ENCODE measurements at places on chromosomes 11 and 22.
A peak's percentile ranks its signal among the peaks of the same experiment; 100 is the strongest.

- DNase-seq = peak; percentile 31
These were observed 1.4 kb downstream of the KCNC1 start for GRCh38 chr11:17735818-17736578.

GRCh38 chr22:46754110-46754799 lies 8.2 kb upstream of the TBC1D22A start:
- DNase-seq = no peak

- no peak for DNase-seq
These were observed 8.2 kb downstream of the KIF18A start for GRCh38 chr11:28099715-28100114.

DNA sequence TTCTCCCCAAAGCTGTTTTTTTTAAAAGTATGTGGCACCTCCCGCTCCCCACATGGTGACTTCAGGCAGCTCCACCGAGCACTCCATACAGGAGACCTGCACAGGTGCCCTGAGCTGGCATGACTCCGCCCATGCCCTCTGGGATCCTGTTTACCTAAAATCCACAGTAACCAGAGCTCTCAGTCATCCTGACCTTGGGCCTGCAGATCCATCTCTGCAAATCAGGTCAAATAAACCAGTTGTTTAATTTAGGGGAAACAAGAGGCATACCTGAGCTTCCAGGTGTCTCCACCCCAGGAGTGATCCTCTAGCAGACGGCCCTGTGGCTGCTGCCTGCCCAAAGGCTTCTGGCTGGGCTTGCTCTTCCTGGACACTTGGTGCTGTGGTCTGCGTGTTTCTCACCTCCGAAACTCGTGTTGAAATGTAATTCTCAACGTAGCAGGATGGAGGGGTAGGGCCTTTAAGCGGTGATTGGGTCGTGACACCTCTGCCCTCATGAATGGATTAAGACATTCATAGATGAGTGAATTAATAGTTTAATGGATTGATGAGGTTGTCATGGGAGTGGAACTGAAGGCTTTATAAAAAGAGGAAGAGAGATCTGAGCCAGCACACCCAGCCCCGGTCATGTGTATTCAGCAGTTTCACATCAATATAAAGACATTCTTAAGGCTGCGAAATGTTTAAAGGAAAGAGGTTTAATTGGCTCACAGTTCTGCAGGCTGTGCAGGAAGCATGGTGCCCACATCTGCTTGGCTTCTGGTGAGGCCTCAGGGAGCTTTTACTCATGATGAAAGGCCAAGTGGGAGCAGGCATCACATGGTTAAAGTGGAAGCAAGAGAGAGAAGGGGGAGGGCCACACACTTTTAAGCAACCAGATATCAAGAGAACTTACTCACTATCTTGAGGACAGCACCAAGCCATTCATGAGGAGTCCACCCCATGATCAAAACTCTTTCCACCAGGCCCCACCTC lies 34.1 kb downstream of the LINC01488 start:
- DNase-seq = no peak

DNA sequence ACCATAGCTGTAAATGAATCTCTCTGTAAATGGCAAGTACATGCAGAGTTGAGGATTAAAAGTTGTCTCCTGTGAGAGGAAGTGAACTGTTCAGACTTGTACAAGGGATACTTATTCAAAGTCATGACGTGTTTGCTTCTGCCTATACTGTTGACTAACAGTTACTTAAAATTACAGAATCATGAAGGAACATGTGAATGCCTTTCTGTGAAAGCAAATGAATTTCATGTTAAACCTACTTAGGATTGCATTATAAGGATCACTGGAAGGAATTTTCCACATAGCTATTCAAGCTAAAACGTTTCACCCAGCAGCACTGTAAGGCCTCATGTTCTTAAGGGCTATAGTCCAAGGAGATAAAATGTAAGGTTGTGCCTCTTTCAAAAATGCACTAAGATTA lies 93.4 kb upstream of the BIRC3 start:
- DNase-seq = no peak

- DNase-seq = no peak
These were observed 47.0 kb downstream of the PACSIN2 start for GRCh38 chr22:42967933-42968332.

GRCh38 chr22:26849575-26849974 lies 192.2 kb downstream of the MIAT start:
- DNase-seq = no peak

DNA sequence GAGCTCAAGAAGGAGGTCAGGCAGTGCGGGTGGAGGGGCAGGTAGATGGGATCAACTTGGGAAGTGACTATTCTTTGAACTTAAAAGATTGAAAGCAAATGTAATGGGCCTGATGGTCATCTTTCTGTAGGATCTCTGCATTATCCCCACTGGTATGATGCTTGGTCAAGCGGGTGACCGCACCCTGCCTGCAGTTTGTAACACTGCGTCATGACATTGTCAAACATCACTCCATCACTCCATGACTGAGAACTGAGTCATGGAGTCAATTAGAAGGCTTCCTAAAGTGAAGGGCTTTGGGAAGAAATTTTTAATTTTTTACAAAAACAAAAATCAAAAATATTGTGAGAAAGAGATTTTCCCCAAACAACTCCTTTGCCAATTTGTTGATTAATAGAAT lies 62.4 kb upstream of the BMAL1 start:
- no peak for DNase-seq

GRCh38 chr11:103035791-103036434 lies 56.0 kb downstream of the DCUN1D5 start:
- no peak for DNase-seq

DNA sequence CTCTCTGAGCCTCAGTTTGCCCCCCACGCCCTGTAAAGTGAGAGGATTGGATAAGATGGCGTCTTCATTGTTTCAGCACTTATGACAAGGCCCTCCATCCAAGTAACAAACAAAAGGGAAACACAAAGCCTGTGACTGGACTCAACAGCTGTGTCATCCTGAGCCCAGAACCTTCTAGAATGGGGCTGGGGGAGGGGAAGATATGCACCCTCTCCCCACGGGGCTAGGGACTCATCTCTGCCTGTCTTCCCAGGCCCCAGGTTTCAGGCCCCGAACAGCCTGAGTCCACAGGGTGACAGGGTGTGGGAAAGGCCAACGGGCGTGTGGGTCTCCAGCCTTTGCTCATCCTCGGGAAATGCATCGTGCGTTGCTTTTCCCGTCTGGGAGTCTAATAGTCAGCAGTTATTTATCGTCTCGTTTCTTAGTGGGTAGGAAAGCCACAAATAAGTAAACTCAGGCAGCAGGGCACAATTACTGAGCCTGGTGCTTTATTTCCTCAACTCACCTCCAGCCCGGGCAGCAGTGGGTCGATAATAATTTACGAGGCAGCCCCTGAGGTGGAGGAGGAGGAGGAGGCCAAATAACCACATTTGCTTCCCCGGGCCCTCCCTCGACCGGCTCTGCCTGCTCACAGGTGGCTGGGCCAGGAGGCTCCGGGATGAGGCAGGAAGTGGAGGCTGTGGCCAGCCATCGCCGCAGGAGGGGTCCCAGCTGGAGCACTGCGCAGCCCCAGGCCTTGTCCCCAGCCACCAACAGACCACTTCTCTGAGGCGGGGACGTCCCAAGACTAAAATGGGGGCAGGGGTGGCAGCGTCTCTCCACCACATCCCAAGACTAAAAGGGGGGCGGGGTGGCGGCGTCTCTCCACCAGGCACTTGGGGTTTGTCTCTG lies 54.4 kb downstream of the FLRT1 start:
- no peak for DNase-seq

DNA sequence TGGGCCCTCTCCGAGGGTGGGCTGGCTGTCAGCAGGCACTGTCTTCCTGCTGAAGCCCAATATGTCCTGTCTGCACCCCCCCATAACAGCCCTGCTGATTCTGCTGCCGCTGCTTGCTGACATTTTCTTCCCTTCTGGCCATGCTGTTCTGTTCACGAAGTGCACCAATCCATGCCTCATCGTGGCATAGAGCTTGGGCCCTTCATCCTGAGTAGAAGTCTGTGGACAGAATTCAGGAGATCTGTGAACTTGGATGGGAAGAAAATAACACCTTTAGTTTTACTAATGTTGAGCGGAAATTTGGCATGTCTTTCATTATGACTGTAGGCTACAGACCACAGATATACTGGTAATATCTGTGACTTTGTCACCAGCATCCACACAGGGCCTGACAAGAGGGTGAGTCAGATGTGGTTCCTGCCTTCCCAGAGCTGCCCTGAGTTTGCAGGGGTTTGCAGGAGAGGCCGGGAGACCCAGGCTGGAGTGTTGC lies 14.1 kb upstream of the KIAA0930 start:
- DNase-seq = no peak

DNA sequence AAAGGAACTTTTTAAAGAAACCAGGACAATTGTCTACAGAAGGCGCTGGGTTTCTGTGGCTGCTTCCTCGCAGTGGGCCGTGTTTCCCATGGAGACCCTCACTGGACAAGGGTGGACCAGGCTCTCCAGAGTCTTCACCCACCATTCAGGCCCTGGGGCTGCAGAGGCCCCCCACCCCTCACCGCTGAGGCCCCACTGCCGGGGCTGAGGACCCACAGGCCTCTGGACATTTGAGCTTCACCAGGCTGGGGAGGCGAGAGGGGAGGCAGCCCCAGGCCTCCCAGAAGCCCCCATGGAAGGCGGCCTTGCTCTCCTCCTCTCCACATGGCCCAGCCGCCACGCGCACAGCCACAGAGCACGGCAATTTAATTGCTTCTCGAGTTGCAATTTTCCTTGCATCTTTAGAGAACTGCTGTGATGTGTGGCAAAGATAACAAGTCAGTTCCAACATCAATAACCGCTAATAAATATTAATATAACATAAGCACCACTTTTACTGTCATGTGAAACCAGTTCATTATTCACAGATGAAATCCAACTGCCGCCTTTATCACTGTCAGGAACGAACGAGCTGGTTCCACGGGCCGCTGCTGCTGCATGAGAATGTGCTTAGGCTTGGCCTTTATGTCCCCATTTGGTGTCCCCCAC lies 81.0 kb downstream of the PHF21B start:
- no peak for DNase-seq

- DNase-seq = no peak
These were observed 131.5 kb upstream of the MPPED2 start for GRCh38 chr11:30717641-30718040.

DNA sequence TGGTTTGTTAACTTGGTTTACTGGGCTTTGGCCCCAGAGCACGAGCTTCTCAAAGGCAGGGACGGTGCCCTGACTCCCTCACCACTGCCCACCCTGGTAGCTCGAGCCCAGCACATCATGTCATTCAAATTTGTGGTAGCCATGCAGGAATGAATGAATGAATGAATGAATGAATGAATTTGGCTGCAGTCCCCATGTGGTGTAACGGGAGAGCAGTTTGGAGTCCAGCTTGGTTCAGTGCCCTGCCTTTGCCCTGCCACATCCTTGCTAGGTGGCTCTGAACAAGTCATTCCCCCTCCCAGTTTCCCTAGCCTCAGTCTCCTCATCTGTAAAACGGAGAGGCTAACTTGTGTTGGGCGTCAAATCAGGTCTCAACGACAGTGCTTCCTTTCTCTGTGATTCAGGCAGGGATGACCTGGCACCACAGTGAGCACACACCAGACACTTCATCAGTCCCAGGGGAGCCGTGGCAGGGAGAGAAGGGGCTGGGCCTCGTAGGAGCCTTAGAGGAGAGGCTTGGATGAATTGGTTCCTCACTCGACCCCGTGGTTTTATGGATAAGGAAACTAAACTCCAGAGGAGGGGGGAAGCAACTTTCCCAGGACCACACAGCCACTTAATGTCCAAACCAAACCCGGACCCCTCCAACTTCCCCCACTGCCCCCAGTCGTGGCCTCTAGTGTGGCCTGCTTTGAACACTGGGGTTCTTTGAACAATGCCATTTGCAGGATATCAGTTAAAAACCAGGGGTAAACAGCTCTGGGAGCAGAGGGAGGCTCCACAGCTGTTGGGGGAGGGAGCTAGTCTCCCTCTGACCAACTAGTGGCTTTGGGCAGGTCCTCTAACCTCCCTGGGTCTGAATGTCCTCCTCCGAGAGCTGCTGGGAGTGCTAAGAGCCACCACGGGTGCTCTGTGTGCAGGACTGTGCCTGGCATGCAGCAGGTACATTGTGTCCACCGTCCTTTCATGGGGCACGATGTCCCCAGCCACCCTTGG lies 86.2 kb downstream of the CACNA1I start:
- no peak for DNase-seq

GRCh38 chr11:45305874-45306623 lies 19.9 kb upstream of the SYT13 start:
- DNase-seq = no peak

GRCh38 chr22:29481265-29482000 lies 1.4 kb downstream of the NEFH start:
- no peak for DNase-seq

- DNase-seq = no peak
These were observed 89.6 kb downstream of the SERGEF start for GRCh38 chr11:17923217-17923616.

- DNase-seq = no peak
These were observed 93.2 kb upstream of the SYT13 start for GRCh38 chr11:45379162-45379863.

GRCh38 chr11:650482-650881 lies 13.4 kb downstream of the DRD4 start:
- DNase-seq = no peak

- DNase-seq = no peak
These were observed 14.7 kb upstream of the PLAAT4 start for GRCh38 chr11:63521896-63522295.

- no peak for DNase-seq
These were observed 3.4 kb downstream of the OR10V1 start for GRCh38 chr11:59710136-59710847.

DNA sequence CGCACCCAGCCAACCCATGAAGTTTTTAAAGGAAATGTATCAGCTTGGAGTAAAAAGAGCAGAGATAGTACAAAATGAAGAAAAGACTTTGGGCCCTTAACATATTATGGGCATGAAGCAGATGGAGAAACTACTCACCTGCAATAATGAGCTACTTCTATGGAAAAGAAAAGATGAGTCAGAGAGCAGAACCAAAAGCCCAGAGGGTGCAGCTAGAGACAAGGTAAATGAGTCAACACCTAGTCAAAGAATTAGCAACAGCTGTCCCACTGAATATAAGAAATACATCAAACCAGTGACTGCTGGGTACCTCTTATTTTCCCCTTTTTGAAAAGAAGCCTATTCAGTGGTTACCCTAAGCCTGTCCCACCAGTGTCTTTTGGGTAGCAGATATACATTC lies 61.8 kb downstream of the RPL27A start:
- DNase-seq = no peak

- DNase-seq = no peak
These were observed 13.2 kb downstream of the VPS37C start for GRCh38 chr11:61147791-61148620.

DNA sequence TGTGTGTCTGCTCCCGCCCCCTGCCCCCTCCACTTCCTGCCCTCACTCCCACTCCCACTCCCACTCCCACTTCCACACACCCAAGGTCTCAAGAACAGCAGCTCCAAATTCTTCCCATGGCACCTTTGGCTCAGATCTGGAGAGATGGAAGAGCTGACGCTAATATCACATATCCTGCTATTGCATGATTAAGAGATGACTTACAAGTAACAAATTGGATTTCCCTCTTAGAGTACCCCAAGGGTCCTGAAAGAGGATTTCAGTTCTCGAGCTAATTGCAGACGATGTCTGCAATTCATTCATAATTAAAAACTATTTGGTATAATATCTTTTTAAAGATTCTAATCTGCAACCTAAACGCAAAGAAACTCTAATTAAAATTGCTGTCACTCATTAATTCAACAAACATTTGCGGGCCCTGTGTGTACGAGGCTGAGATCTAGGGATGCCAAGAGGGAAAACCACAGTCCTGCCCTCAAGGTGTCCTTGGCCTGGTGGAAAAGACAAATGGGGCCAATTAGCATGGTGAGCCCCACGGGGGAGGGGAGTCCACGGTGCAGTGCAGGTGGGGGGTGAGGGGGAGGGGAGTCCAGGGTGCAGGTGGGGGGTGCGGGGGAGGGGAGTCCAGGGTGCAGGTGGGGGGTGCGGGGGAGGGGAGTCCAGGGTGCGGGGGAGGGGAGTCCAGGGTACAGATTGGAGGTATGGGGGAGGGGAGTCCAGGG lies 50.3 kb downstream of the CELSR1 start:
- no peak for DNase-seq

All from amygdala (tissue), 56 donors.